Amygdala (tissue), 56 donors: ENCODE measurements at places on chromosomes 12 and 14.

DNA sequence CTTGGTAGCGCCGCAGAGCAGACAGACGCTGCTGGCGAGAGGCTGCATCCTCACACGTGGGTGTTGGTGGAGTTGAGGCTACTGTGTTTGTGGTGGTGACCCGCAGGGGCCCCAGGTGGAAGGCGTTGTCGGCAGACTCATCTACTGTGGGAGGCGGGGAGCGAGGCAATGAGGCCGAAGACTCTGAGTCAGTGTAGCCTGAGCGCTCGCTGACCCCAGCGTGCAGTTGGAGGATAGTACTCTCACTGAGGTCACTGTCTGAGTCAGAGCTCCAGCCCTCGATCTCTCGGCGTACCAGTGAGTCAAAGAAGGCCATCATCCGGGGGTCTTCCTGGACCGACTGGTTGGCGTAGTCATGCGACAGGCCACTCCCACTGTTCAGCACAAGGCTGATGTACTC is 76.0 kb upstream of the ACTN1 start:
- DNase-seq = no peak

- no peak for DNase-seq
Observed at GRCh38 chr12:48946205-48946604, 11.1 kb downstream of the ARF3 start.

- no peak for DNase-seq
Observed at GRCh38 chr12:87612996-87613395, 416.2 kb downstream of the C12orf50 start.

DNA sequence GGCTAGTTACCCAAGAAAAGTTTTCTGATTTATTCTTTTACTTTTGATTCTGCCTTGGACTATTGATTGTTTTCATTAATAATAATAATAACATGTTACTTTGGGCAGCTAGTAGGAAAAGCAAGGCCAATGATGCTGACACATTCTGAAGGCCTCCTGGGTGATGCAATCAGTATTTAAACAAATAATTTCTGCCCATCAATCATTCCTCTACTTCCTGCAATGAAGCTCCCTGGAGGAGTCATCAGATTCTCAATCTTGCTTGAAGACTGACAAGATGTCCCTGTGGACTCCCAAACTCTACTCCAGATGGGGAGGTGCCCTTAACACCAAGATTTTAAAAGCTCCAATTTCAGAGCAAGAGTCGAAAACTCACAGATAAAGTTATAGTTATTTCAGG is at the start of gene SPX:
TSS of gene SPX (plus strand) at position 244 of the 400 bp plus-strand sequence. CDS start 177 bp downstream, outside the sequence.
- DNase-seq = no peak

DNA sequence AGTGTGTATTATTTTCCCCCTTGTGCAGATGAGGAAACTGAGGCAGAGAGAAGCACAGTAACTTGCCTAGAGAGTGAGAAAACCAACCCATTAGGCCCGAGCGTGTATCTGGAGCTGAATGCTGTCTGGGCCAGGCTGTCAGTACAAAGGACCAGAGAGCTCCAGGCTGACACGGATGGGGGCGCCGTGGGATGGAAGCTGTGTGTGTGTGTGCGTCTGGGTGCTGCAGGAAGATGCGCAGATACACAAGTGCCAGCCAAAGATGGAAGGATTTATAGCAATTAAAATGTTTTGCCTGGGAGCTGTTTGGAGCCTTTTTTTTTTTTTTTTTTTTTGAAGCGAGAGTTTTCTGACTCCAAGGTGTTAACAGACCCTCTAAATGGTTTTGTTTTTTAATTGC is 53.7 kb upstream of the GPATCH2L start:
- no peak for DNase-seq

DNA sequence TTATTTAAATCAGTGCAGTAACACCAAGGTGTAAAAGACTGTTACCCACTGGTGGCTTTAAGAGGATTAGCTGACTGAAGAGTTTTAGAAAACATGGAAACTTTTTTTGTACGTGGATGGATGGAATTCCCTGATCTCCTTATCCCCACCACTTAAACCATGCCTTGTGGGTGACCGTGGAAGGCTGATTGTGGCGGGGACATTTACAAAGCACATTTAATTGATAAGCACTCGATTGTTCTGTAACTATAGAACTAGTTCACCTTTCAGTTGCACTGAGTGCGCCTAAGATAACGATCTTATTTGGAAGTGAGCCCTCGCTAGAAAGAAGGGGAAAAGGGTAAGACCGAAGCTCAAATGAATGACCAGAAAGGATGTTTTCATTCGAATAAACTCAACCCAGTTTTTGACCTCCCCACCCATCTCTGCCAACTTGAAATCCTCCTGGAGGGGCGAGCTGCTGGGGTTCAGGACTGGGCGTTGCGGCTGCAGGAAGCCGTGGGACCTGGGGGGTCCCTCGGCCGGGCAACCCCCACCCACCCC is 688 bp upstream of the RASSF3 start:
- no peak for DNase-seq
